CD4-positive, alpha-beta T cell treated with Interleukin-6 for 4 hours (primary cell): ENCODE measurements at places on chromosomes 2 and 18.

GRCh38 chr2:44244135-44244871 is 31.0 kb upstream of the SLC3A1 start:
- DNase-seq = peak; percentile 68

GRCh38 chr2:49111456-49111855 is 42.9 kb downstream of the FSHR start:
- no peak for DNase-seq

- DNase-seq = no peak
Measured at GRCh38 chr18:76668546-76668945, 153.8 kb upstream of the ZNF236 start.

DNA sequence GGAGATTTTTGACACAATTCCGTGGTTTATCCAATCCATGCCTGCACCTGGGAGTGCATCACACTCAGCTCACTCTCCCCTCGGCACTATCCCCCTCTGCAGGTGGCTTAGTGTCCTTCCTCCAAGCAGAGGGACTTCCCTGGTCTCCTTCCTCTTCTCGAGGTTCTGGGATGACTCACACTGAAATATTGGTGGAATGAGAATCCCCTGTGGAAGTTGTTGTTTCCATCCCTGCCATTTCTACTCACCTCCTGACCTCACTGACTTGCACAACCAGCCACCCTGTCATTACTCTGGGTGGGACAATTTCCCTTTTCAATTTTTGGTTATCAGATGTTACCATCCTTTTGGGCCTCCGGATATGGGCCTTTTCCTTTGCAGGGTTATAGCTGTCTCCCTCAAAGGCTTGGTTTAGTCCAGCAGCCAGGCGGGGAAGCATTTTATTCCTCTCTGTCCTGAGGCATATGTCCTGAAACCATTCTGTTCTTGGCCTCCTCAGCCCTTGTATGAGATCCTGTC is 59.9 kb downstream of the PTPRM start:
- DNase-seq = no peak

- no peak for DNase-seq
Measured at GRCh38 chr2:27148801-27149439, at the start of gene TCF23. TCF23 (plus strand) TSS chr2:27149004; CDS start chr2:27149134, 130 bp downstream.

GRCh38 chr2:76330865-76331264 is 620.1 kb upstream of the GCFC2 start:
- no peak for DNase-seq
